Kidney epithelial cell (primary cell): ENCODE measurements at places on chromosomes 5 and 9.

GRCh38 chr5:91142386-91142785, 240.7 kb downstream of the ARRDC3 start:
- no peak for DNase-seq

DNA sequence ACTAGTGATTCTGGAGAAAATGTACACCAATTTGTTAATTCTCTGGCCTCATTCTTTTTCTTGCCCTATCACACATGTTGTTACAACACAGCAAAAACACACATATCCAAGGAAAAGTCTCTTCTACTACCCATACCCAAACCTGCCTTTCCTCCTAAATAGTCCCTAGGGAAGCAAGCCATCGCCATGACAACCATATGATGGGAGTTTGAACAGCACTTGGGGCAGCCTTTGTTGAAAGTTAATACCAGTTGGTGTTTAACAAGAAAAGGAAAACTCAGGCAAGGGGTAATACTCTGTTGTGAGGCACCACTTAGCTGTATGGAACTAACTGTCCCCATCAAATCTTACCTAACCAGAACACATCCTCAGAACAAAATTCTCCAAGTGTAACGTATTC, 1.7 kb downstream of the TRPM3 start:
- DNase-seq: no peak

DNA sequence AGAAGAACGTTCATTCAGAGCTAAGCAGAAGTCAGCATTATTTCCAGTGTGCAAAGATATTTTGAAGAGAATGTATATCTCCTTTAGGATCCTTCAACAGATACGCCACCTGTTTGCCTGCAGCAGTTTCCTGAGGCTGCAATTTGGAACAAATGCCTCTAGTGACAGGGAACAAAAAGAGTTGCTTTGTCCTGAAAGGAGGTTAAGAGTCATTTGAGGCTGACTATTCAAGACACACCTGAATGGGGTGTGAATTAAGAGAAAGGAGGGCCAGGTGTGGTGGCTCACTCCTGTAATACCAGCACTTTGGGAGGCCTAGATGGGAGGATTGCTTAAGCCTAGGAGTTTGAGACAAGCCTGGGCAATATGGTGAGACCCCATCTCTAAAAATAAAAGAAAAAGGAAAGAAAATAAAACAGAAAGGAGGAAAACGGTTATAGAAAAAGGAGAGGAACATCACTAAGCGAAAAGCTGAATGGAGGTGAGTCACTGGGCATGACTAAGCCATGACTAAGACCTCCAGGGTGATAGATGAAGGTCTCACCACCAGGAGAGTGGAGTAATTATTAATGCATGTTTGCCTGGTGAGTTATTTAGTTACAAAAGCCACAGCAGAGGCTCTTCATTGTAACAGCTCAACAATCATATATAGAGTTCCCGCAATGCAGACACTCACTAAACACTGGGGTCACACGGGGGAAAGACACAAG, 255.2 kb upstream of the TNC start:
- DNase-seq: peak; percentile 96

DNA sequence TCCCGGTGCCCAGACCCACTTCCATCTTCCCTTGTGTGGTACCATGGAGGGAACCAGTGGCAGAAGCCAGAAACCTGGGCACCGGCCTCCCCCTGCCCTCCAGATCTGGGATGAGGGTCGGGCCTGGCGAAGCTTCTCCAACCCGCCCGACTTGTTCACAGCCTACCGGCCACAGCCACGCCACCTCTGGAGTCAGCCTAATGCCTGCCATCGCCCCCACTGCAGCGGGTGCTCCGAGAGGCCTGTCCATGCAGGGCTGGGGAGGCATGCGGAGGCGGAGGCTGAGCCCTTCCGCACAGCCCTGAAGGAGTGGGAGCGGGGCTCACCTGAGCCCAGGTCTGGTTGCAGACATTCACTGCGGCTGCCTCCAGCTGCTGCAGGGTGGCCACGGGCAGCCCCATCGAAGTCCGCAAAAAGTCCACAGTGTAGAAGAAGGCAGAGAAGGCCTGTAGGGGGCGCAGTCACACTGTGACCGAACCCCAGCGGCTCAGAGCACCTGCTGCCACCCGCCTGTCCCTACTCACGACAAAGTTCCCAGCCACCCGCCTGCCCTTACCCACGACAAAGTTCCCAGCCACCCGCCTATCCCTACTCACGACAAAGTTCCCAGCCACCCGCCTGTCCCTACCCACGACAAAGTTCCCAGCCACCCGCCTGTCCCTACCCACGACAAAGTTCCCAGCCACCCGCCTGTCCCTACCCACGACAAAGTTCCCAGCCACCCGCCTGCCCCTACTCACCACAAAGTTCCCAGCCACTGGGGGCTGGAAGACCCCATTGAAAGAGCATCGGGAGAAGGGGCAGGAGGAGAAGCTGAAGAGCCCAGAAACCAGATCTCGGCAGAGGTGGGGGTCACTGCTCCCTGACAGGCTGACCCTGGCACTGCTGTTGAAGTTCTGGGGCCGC, 3.8 kb upstream of the NPDC1 start:
- DNase-seq: no peak

GRCh38 chr9:33750839-33751339, 44.5 kb upstream of the PRSS3 start:
- no peak for DNase-seq

DNA sequence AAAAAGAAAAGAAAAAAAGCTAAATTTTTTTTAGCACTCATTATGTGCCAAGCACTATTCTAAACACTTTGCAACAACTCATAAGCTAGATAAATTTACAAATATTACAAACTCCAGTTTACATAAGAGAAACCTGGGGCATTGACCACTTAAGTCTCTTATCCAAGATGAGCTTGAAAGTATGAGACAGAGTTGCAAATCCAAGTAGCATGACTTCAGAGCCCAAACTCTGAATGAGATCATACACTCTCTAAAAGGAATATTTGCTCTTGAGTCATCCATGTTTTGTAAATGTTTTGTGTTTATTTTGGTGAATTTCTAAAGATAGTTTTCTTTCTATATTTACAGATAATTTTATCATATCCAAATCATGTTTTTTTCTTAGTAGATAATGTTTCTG, 4.0 kb upstream of the SHOC1 start:
- DNase-seq: peak; percentile 10

GRCh38 chr9:99121604-99122003, 16.7 kb downstream of the TGFBR1 start:
- no peak for DNase-seq

DNA sequence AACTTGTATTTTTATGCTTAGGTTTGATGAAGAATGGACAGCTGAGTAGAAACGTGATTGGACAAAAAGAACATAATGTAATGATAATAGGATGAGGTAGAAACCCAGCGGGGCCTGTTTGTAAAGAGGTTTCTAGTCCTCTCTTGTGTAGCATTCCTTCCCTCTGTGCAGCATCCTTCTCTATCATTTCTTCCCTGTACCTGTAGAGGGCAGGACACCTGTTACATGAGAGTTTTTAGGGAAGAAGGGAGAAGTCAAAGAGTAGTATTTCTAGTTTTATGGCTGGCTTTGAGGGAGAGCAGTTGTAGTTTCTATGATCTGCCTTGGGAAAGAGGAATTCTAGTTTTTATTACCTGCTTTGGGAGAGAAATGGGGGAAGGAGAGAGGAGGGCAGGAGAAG, 162.1 kb upstream of the FST start:
- no peak for DNase-seq

GRCh38 chr5:143311428-143311827, 92.1 kb downstream of the NR3C1 start:
- DNase-seq: no peak

DNA sequence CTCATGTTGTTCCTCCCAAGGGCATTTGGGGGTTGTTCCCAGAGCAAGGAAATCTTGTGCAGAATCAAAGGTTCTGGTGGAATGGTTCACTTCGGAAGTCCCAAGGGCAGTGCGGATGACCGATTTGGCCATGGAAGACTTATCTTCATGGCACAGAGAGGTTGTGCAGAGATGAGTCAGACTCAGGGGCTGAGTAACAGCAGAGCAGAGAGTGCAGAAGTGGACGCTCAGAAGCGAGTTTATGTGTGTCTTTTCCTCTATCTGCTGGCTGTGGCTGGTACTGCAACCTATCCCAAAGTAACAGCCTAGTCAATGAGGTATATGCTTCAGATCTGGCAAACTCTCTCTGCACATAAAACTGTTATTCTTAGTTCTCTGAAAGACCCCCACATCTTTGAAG, 118.1 kb downstream of the DPYSL3 start:
- DNase-seq: peak; percentile 65

DNA sequence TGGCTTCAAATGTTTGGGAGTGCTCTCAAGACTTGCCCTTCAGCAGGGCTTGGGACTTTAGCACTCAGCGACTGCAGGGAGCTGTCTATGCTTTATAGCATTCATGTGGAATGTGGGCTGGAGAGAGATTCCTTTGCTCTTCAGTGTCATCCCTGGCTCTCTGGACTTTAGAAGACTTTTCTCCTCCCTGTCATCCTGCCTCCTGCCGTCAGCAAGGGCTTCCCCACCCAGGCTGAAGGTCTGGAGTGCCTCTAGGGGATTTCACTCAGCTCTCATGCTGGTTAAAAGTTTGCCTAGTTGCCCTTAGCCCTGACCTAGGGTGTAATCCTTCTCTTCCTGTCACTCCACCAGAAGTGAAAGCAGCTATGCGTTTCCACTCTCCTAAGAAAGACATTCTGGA, 210.9 kb downstream of the FRMD3 start:
- no peak for DNase-seq

DNA sequence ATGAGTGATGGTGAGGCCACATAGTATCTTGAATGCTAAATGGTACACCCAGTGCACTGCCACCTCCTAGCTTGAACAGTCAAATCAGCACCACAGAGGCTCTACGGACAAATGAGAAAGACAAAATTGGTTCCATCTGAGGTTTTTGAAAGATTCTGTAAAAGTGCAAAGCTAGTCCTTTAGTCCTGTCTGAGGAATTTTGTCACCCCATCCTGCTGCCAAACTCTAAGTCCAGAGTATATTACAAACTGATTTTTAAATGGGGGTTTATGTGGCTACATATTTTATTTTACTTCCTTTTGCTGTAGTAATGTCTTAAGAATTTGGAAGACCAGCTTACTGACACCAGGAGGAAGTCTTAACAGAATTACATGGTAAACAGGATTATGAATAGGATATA, 7.7 kb downstream of the FREM1 start:
- no peak for DNase-seq

- peak; percentile 81 for DNase-seq
Observed at GRCh38 chr9:91515074-91515687, 91.5 kb upstream of the NFIL3 start.

DNA sequence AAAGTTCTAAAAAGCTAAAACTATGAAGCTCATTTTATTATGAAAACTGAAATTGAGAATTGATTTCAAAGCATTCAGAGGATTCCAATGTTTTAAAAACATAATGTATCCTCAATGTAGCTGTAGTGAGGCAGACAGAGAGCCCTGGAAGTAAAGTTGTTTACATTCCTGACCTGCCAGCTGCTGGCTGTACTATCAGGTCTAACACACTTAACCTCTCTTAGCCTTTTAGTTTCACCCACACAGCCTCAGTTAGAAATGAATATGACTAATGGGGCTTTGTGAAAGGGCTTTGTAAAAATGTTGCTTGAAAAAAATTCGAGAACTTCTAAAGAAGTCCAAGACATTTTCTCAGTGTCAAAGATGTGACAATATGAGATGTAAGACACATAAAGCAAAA, 122.6 kb downstream of the FBXL17 start:
- DNase-seq: no peak

DNA sequence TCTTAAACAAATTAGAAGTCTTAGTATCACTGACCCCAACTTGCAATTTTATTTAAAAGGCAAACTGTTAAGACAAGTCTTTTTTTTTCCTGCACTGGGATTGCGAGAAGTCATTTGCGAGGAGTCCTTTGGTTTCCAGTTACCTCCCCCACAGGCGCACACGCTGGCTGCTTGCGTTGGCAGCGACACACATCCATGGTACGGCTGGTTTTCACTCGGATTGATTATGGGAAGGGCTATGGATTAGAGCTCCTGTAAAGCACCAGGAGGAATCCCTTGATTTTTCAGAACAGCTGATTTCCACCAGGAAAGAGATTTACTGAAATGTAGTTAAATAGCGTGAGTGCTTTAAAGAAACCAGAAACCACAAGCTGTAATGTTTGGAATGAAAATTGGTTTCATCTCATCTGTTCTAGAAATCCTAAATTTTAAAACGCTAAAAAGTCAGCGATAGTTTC, 737 bp downstream of the SLC1A3 start:
- no peak for DNase-seq

DNA sequence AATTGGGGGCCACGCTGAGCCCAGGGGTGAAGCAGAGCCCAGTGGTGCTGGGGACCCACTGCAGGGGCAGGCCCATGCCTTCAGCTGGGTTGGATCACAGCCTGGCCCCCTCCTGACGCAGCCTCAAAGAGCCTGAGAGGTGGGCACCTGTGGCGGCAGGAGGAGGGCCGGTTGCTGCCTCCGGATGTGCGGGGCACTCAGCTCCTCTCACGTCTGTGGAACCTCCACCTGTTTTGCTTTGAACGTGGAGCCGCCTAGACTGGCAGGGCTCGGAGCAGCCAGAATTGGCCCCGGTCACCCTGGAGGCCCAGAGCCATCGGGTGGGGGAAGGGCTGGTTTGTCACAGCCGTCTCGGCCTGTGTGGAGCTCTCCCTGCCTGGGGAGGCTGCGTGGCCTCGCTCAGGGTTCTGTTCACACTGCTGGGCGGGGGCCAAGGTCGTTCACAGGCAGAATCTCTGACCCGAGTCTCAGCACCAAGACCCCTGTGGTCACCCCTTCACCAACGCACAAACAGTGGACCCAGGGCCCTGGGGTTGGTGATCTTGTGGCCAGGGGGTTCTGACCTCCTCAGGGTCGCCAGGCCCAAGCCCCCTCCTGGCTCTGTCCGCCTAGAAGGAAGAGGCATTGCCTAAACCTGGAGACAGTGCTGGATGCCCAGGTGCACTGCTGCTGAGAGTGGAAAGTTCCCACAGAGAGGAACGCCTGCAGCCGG, 9.2 kb upstream of the SLC9A3 start:
- DNase-seq: no peak

DNA sequence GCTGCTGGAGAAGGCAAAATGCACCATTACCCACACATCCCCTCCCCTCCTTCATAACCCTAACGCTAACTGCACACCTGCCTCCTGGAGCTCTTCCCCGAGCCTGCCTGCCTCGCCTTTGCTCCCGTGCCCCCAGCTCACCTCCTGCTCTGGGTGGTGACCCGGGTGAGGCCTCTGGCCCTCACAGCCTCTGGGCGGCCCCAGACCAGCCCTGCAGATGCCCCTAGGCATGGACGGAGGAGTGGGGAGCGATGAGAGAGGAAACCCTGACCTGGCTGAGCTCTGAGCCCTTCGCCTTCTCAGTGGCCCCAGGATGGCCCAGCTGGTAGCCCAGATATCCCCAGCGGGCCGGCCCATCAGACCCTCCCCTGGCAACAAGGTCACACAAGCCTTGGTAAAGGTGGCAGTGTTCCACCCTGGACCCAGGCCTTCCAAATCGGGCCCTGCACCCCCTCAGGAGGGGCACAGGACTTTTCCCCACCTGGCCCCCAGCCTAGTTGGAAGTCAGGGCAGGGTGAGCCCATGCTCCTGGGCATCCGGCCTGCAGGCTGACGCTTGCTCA, 14.5 kb upstream of the CAMSAP1 start:
- no peak for DNase-seq
